ENCODE measurements at places on chromosomes 4 and X.
A peak's percentile ranks its signal among the peaks of the same experiment; 100 is the strongest.

DNA sequence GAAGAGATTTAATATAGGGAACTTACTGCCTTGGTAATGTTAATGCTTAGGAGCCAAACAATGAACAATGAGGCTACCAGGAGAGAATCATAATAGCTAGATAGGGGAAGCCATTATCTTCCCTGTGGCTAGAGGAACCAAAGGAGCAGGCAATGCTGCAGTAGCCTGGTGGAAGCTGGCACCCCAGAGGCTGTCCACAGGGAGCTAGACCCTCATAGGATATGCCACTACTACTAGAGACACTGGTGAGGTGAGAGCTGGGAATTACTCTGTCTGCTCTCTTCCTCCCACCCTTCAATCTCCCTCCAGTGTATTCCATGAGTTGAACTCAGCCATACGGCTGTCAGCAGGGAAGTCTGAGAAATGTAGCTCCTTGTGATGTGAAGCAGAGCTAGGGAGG lies 601.4 kb downstream of the KCNIP4 start:
- no peak for DNase-seq

DNA sequence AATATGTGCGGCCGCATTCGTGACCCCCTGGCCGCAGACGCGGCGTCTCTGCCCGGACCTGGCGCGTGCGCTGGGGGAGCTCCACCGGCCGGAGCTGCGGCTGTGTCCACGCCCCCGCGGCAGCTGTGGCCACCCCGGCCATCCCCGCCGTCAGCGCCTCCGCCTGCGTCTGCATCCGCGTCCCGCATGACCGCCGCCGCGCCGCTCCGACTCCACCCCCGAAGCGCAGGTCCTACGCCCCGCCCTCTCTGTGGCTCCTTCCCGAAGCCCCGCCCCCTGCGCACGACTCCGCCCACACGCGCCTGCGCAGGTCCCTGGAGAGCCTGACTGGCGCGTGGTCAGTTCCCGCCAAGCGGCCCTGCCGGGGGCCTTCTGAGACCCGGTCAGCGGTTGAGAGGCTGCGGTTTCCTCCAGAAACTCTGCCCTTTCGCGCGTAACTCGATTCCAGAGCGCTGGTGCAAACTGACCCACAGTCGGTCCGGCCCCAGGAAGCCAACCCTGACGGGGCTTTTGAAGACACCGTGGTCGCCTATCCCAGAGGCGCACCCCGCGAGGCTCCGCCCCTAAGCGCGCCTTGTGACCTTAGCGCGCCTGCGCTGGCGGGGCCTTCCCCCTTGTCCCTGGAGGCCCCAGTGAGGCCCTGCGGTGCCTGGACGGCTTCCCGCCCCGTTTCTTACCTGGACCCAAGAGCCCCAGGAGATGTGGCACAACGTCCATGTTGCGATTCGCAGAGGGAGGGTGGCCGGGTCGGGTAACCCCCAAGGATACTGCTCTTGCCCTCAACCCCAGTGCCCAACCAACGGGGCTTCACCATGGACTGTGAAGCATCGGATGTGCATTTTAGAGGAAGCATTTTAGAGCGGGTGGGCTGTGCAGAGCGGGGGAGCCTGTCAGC lies at the start of gene LAGE3:
TSS of gene LAGE3 (minus strand) at position 554 of the 895 bp plus-strand sequence. CDS start at position 188, 366 bp downstream.
- peak; percentile 97 for DNase-seq

DNA sequence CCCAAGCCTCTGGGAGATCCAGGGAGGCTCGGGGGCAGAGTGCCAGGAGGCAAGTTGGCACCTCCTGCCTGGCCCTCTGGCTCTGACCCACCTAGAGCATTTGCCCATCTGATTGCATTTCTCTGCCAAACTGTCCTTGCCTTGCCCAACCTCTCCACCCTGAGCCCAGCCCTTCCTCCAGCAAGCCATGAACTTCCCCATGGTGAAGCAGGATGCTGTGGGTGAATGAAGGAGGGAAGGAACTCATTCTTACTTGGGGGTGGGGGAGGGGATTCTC lies 9.3 kb upstream of the CNGA2 start:
- no peak for DNase-seq

DNA sequence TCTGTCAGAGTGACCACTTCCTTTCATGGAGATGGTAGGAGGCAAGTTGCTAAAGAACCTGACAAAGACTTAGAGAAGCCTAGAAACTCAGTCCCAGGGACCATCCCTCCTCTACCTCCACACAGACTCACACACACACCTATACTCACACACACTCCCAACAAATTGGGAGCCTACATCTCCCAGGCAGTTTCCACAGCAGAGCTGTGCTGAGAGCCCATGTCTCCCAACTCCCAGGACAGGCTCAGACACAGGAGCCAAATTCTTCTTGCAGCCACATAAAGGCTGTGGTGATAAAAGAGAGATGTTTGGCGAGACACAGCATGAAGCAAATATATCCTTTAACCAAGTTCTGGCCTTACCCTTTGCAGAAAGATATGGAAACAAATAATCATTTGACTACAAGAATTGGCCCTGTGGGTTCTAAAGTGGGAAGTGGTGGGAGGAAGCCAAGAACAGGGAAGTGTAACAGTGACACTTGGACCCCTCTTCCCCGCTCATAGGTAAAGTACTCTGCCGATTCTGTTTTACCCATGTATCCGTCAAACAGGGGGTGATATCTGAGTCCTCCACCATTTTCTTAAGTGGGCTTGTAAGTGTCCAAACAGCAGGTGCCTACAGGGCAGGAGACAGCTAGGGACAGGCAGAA lies 11.0 kb upstream of the IDS start:
- DNase-seq = no peak

DNA sequence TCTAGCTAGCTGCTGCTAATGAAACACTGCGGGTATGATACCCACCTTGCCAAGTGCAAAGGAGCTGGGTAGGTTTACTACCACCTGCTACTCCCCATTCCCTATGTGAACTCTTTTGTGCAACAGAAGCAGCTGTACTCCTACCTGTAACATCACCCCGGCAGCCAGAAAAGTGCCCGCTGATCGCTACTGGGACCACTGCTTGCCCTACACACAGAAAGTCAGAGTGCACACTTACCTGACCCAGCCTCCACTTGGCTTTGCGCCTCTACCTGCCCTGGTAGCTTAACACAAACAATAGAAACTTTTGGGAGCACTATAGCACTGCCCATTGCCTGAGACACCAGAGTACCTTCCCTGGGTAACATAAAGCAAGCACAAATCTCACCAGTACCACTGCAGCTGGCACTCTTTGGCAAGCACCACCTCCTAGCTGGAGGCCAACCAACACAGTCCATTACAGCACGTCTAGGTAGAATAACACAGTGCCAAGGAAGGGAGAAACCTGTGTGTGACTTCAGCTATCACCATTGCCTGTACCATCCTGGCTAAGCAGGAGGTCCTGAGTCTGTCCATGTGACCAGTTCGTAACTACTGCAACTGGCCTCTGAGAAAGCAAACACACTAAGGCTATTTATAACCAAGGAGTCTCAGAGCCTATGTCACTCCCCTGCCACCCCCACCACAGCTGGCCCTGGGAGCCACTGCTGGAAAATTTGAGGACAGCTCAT lies 80.1 kb downstream of the CENPC start:
- DNase-seq = peak; percentile 56

DNA sequence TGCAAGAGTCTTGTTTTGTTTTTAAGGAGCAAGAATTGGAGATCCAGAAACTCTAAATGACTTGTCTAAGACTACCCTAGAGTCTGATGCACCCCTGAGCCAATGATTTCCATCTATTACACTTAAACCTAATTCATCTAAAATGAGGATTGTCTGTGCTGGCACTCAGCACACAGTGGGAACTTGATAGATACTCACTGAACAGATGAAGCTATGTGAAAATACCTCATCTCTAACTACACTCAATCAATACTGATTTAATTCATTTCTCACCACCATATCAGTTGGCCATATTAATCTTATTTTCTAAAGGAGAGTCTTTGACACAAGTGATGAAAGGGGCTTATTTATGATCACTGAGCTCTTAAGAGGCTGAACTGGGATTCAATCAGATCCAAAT lies 262.1 kb downstream of the HS3ST1 start:
- DNase-seq = no peak

All from Right ventricle myocardium inferior (tissue), 1 donor.